ENCODE measurements at places on chromosomes 3 and 15.
A peak's percentile ranks its signal among the peaks of the same experiment; 100 is the strongest.

GRCh38 chr3:141421639-141422319 is 53.5 kb downstream of the ZBTB38 start:
- DNase-seq, result no peak

- no peak for DNase-seq
Measured at GRCh38 chr15:70060214-70060992, 37.3 kb downstream of the TLE3 start.

- no peak for DNase-seq
Measured at GRCh38 chr3:106560451-106560966, 691.7 kb upstream of the CBLB start.

GRCh38 chr3:195137638-195138588 is 133.0 kb downstream of the XXYLT1 start:
- DNase-seq, result no peak

DNA sequence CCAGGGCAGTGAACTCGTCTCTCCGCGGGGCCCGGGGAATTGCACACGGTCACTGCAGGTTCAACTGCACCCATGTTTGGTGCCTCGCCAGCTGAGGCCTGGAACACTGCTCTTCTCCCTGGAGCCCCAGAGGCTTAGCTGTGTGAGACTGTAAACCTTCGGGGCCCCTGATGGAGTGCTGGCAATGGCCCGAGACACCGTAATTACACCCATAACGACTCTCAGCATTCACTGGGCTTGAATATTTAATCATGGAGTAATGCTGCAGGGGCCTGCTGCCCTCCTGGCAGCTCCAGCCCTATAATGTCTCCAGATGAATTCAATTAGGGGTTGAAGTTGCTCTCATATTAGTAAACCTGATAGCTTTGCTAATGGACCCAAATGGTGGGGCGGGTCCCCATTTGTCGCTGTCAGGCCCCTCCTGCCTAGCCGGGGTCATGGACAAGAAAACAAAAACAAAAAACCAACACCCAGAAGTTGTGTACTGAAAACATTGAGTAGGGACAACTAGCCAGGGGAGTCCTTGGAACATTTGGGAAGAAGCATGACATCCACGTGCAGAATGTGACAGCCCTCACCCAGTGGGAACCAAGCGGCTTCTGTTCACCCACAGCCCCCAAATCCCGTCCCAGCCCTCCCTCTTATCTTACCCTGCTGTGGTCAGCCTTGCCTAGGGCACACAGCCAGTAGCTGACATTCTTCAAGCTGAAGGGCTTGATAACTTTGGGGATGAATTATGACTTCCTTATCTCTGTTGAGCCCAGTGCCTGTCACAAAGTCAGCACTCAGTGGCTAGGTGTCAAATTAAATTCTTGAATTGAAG is 74.3 kb upstream of the SCN5A start:
- DNase-seq, result no peak

- DNase-seq, result no peak
Measured at GRCh38 chr3:37963016-37963415, 27.6 kb upstream of the VILL start.

GRCh38 chr3:151871639-151872468 is 1.6 kb upstream of the SUCNR1 start:
- no peak for DNase-seq

DNA sequence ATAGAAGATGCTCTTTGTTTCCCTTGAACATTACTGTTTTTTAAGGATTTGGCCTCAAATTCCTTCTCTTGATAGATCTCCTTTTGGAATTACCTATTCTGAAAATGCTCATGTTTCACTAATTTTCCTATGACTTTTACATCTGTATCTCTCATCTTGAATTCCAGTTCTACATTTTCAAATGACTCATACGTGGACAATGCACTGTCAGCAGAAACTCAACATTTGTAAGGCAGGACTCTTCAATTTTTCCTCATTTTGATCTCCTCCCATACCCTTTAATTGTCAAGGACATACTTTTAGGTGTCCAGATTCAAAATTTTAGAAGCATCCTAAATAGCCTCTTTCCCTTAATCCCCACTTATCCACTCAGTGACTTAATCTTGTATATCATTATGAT is 341.0 kb upstream of the RASGRP1 start:
- no peak for DNase-seq

- no peak for DNase-seq
Measured at GRCh38 chr3:150840802-150841515, 64.3 kb downstream of the MINDY4B start.

DNA sequence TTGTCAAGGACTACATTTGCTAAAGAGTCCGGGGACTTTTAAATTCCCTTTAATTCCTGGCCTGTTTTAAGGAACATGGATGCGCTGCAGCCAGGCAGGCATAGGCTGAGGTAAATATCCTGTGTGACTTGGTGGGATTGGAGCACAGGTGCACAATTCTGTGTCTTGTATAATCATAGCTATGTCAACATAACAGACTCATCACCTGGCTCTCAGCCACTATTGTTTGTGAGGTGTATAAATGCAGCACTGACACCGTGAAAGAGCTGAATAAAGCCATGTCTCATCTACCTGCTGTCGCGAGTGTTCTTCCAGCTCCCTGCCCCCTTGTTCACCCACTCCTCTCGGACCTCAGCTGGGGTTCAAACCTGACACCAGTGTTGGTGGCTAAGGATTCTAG is 109.7 kb downstream of the MFSD1 start:
- no peak for DNase-seq

- peak; percentile 14 for DNase-seq
Measured at GRCh38 chr15:76575274-76575673, 238.7 kb downstream of the ISL2 start.

- DNase-seq, result no peak
Measured at GRCh38 chr3:51706788-51707731, at the start of gene GRM2. TSS of gene GRM2 (plus strand) at chr3:51707068. CDS start at chr3:51708984, 1,916 bp downstream.

- DNase-seq, result no peak
Measured at GRCh38 chr3:160400702-160401150, 1.3 kb downstream of the SMC4 start.

DNA sequence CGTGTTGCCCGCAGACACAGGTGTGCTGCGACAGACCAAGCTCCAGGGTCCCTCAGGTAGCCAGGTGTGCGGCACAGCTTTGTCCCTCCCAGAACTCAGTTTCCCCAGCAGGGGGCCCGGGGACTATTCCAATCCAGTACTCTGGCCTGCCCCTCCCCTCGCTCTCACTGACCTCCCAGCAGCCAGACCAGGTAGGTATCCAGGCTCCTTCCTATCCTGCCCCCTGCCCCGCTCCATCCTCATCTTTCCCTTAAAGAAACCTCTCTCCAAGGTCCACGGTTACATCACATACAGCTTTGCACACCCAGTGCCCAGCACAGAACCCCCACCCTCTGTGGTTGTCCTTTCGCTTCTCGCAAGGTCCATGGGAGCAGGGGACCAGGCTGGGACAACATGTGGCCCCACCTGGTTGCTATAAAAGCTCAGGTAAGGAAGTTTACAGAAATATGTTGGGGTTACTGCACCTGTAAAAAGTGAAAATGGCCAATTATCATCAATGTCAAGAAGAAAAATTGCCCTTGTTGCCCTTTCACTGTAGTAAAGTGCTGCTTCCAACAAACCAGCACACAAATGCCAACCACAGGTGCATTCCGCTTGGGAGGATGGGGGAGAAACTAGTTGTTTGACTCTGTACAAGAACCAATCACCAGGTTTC is 7.3 kb upstream of the CYP11A1 start:
- DNase-seq, result no peak

DNA sequence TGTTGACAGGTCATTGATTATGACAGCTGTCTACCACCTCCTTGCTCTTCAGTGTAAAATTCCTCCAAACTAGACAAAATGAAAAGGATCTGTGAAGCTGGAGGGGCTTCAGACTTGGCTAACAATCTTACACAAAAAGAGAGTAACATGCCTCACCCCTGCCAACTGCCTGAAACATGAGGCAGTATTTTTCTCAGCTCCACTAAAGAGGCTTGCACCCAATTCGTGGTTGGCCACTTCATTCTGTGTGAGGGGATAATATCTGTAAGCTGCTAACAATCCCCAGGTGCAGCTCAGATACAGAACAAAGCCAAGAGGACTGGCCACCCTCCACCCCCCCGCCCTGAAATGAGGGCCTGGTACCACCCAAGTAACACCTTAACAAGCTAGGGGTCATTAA is 2.8 kb downstream of the MB21D2 start:
- DNase-seq, result no peak

- DNase-seq, result no peak
Measured at GRCh38 chr3:86234506-86235254, 756.3 kb downstream of the VGLL3 start.

DNA sequence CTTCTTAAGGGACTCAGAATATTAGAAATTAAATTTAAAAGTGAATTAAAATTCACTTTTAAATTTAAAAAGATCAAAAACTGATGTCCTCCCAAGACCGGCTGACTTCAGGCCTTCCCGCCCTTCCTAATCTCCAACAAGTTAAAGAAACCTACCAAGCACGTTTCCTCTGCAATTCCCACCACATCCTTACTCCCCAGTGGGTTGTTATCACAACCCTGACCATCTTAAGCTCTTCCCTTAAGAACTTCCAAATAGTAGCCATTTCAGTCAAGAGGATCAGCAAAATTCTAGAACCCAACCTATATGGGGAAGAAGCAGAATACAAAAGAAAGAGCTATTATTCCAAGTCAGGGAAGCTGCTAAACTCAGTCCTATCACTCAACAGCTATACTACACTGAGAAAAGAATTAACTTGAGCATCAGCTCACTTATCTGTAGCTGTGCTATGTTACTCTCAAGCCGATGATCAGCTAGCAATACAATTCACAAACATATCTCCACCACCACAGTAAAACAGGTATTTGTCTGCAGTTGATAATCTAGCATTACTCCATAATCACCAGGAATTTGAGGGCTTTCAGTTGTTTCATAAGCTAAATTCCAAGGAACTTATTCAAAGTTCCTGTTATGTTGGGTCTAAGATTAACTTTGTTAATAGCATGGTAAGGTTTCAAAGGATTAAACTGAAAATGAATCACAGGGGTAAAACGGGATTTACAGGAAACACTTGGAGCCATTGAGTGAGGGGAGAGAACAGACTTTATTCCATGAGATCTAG is 14.3 kb downstream of the ABCC5 start:
- DNase-seq, result no peak

GRCh38 chr3:147521646-147522045 is 112.5 kb downstream of the ZIC1 start:
- DNase-seq, result no peak

GRCh38 chr3:27623085-27623753 is 98.9 kb downstream of the EOMES start:
- no peak for DNase-seq

GRCh38 chr15:83219026-83219425 is 11.4 kb upstream of the HDGFL3 start:
- no peak for DNase-seq

- DNase-seq, result no peak
Measured at GRCh38 chr15:36365963-36366362, 213.5 kb upstream of the CDIN1 start.

GRCh38 chr3:127208483-127209100 is 15.7 kb downstream of the PRR23E start:
- DNase-seq, result no peak

DNA sequence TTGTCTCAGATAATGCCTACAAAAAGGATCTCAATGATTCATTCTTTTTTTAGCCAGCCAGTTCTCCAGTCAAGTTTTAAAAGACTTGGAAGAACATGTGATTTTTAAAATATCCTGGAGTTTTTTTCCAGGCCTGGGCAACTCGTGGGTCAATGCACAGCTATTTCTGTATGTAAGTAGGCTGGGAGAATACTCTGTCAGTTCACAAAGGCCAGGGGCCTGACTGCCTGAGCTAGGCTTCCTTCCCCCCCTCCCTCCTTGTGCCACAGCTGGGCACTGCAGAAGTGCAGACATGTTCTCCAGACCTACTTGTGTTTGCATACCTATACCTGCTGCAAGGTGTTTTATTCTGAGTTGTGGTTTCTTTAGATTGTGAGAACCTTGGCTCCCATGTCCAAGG is 43.7 kb downstream of the CTDSPL start:
- no peak for DNase-seq

DNA sequence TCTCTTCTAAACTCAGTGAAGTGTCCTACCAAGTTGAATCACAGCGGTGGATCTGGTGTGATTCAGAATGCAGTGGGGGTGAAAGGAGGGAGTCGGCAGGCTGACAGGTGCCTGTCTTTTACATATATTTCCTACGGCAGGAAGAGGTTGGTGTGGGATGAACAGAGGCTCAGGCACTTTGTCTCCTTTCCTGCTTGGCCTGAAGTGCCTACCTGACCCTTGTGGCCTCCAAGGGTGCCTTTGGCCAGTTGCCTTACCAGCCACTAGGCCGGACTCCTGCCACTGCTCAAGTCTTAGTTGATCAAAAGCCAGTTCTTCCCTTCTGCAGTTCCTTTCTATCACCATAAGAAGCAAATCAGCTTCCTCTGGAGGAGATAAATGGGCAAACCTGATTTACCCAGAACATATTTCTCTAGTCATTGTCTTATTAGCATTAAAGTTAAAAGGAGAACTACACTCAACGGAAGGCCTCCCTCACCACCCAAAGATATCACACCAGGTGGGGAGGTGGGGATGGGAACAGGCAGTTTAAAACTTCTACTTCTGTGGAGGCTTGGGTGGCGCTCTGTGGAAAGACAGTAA is 52.1 kb downstream of the CRTC3 start:
- DNase-seq, result no peak

DNA sequence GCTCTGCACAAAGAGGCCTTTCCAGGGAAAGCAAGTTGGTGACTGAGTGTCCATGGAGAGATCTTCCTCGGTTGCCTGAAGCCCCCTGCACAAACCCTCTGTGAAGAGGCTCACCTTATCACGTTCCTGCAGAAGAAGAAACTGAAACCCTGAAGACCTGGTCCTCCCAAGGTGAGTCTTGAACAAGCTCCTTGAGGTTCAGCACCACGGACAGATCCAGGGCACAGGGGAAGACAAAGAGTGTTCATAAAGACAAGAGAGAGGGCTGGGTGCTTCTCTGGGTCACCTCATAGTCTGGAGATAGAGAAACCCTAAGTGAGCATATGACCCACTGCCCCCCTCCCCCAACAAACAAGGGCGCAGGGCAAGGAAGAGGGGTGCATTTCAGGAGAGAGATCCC is 21.7 kb upstream of the TBC1D21 start:
- DNase-seq, result peak; percentile 30

- no peak for DNase-seq
Measured at GRCh38 chr15:96411056-96412031, 80.8 kb downstream of the NR2F2 start.

DNA sequence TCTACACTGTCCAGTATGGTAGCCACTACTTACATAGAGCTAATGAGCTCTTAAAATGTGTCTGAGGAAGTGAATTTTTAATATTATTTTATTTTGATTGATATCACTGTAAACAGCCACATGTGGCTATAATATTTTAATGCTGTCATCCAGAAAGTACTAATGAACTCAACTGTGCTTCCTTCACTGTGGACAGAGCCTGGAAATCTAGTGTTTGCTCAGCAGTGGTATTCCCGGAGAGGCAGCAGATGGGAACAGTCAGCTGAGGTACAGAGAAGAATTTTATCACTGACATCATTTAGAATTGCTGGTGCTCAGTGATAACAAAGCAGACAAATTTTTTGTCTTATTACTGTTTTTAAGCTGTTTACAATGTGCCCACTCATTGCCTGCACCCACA is 68.7 kb upstream of the ACP3 start:
- no peak for DNase-seq

DNA sequence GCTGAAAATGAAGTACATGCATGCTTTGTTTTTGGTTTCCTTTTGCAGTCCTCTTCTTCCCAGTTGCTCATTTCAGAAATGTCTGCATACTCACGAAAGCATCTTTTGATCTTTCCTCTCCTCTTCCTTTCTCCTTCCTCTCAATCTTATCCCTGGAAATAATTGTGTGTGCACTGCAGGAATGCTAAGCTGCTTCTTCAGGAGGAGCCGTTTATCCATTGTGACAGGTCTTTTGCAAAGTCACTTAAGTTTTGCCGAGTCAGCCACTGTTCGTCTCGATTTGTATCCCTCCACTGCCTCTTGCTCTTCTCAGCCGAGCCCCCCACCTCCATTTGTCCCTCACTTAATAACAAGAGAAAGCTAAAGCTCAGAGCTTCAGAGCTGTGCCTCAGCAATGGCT is 597.6 kb downstream of the AGBL1 start:
- no peak for DNase-seq
